ENCODE measurements at places on chromosomes 7 and 10.
A peak's percentile ranks its signal among the peaks of the same experiment; 100 is the strongest.

DNA sequence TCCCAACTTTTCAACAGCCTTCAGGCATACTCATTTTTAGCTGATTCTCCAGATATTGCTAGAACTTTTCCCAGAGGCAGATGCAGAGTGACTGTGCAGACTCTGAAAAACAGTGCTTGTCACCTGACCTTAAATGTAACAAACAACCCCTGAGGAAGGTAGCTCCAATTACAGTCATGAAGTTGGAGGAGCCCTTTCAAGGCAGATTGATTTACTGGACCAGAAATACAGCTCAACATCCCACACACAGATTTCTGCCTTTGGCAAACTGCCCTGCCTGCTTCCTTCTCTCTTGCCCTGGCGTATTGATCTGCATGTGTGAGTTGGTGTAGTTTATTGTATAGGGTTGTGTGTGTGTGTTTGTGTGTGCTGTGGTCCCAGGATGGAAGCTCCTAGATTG lies 38.5 kb downstream of the PYROXD2 start:
- DNase-seq = no peak

- DNase-seq = no peak
Observed at GRCh38 chr7:127692200-127692599, 40.2 kb downstream of the SND1 start.

DNA sequence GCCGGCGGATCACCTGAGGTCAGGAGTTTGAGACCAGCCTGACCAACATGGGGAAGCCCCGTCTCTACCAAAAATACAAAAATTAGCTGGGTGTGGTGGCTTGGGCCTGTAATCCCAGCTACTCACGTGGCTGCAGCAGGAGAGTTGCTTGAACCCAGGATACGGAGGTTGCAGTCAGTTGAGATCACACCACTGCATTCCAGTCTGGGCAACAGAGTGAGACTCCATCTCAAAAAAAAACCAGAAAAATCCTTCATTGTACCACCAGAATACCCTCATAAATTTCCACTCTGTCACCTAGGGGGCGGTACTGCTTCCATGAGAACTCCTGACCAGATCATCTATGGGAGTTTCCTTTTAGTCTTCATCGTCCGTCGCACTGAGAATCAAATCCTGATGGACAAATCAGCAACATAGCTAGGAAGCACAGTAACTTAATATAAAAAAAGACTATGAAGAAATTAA lies 225.8 kb upstream of the KLF14 start:
- no peak for DNase-seq

DNA sequence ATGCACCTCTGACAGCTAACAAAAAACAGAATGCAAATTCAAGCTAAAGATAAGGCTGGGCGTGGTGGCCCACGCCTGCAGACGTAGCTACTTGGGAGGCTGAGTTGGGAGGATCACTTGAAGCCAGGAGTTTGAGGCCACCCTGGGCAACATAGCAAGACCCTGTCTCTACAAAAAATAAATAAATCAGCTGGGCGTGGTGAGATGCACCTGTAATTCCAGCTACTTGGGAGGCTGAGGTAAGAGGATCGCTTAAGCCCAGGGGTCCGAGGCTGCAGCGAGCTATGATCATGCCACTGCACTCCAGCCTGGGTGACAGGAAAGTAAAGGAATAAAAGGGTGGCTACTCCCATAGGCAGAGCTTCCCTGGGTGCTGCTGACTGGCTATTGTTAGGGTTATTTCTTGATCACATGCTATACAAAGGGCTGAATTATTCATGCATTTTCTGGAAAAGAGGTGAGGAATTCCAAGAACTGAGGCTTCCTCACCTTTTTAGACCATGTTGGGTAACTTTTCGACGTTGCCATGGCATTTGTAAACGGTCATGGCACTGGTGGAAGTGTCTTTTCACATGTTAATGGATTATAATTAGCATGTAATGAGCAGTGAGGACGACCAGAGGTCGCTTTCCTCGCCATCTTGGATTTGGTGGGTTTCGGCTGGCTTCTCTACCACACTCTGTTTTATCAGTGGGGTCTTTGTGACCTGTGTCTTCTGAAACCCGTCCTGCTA lies 6.9 kb upstream of the PSMG3 start:
- no peak for DNase-seq

- DNase-seq = no peak
Observed at GRCh38 chr7:45979275-45980180, 58.5 kb upstream of the IGFBP3 start.

GRCh38 chr10:71218046-71218650 lies 5.8 kb downstream of the UNC5B start:
- no peak for DNase-seq

GRCh38 chr10:121695731-121696464 lies 97.7 kb upstream of the FGFR2 start:
- DNase-seq = no peak

DNA sequence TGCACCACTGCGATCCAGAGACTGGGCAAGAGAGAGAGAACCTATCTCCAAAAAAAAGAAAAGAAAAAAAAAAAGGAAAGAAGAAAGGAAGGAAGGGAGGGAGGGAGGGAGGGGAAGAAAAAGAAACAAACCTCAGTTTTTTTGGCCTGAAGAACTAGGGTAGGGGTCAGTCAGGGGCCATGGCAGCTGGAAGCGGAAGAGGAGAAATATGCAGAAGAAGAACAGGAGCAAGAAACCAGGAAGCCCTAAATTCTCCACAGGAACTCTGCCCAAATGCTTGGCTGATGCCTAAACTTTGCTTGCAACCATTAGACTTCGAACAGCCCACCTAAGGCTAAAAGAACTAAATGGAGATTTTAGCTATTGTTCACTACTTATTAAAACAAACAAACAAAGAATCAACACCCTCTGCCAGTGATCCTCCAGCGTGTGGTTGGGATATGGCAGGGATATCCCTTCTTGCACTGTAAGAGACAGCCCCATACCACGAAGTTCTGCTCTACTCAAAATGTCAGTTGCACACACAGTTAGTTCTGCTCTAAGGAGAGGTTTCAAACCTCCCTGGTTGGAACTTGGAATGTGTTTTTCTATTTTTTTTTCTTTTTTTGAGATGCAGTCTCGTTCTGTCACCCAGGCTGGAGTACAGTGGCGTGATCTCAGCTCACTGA lies 139.5 kb downstream of the FAM107B start:
- DNase-seq = no peak

DNA sequence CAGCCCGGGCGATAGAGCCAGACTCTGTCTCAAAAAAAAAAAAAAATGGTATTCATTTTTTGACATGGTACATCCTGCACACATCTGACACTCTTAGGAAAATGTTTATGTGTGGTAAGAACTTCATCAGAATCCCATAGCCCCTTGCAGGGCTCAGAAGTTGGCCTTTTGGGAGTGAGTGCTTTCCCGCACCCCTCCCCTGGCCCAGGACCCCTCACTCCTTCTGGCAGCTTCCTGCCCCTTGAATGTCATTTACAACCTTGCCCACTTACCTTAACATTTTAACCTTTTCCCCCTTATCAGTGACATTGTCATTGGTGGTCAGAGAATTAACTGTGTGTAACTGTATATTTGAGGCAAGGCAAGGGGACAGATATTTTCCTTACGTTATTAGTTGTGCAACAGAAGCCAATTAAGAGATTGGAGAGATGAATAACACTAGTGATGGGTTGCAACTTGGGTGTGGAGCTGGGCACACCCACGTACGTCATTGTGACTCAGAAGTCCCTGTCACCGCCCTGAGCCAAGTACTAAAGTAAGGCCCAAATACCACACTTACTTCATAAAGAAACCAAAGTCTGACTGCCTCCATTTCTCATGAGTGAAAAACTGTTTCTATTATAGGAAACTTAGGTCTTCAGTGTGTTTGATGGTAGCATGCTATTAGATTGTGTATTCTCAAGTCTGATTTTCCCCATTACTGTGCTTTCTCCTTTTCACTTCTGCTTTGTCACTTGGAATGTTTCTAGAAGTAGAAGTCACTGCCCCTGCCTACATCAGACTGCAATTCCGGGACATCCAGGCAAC lies 31.6 kb downstream of the OGDH start:
- peak; percentile 56 for DNase-seq

- DNase-seq = no peak
Observed at GRCh38 chr10:122221958-122222357, 49.1 kb upstream of the BTBD16 start.

DNA sequence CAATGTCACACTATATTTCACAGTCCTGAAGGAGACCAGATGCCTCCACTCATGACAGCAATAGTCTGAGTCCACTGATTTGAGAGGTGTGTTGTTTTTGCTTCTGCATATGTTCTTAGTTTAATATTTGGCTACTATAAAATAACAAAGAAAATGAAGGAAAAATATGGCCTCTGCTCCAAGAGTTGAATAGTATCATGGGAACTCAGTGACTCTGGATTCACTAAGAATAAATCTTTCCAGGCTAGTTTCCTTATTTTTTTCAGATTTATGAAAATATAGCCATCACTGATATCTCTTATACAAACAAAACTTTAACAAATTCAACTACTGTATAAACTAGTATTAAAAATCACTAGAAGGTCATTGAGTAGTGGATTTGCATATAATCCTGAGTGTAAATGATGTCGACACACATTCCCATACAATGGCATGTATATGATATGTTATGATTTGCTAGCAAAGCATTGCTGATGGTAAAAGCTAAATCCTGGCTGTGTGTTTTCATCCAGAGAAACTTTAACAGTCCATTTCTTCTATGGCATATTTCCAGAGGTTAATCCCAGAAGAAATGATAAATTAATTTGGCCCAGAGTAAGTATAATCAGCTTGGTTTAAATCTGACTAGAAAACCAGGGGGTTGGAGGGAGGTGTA lies 66.0 kb upstream of the VIPR2 start:
- DNase-seq = no peak

DNA sequence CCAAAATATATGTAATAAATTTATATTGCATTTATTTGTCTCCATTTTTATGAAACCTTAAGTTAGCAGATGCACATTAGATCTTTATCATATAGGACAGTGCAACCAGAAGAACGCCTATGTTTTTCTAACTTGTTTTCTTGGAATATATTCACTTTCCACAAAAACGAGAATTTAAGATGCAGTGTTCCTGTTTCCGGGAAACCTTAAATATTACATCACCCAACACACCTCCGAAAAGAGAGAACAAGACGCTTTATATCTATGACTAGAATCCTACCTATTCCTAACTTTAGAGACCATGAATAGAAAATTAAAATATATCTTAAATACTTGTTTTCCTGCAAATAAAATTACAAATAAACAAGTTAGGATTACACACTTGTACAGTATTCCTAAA lies 1.9 kb downstream of the EZH2 start:
- DNase-seq = no peak

DNA sequence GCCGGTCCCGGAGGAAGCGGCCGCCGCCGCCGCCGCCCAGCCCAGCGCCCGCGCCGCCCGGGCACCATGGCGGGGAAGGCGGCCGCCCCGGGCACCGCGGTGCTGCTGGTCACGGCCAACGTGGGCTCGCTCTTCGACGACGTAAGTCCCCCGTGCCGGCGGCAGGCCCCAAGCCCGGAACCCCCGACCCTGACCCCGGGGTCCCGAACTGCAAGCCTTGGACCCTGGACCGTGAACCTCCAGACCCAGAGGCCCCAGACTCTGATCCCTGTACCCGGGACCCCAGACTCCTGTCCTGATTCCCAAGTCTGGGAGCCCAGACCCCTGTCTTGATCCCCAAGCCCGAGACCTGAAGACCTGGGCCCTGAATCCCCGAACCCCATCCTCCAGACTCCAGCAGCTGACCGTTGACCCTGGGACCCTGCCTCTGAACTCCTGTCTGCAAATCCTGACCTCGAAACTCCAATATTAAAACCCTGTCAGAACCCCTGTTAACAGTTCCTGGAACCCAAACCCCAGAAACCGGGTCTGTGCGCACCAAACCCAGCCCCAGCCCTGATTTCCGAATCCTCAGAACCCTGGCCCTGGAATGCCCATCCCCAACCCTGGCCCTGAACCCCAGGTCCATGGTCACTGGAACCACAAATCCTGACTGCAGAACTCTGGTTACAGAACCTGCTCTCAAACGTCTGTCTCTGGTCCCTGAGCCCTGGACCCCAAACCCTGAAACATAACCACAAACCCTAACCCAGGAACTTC lies 623 bp downstream of the INPP5A start:
- no peak for DNase-seq

- no peak for DNase-seq
Observed at GRCh38 chr10:98262571-98262970, 5.4 kb downstream of the LOXL4 start.

- no peak for DNase-seq
Observed at GRCh38 chr7:133601617-133602016, 348.7 kb downstream of the EXOC4 start.

DNA sequence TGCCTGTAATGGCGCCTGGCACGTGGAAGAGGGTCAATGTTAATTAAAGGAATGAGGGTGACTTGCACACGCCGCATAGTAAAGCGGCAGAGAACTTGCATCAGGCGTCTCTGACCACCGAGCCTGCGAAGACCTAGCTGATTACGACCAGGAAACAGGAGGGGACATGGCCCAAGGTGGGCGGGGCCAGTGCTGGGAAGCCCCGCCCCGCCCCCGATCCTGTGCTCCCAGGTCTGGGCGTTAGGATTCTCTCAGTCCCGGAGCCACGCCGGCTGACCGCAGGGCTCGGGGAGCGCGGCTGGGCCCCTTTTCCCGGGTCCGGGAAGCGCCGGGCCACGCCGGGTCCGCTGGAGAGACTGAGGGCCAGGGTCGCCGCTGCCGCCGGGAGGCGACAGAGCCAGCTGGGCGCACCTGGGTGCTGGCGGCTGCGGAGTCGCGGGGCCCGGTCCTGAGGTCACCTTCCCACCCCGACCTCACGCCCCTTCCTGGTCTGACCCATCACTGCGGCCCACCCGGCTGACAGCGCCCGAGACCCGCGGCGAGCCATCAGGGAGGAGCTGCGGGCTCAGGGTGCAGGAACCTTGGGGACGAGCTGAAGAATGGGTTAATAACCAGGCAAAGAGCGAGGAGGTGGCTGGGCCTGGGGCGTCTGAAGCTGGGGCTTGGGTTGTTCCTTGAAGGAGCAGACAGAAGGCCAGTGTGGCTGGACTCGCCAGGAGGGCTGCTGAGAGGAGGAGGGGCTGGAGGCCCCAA lies 23.0 kb upstream of the GRID1 start:
- no peak for DNase-seq

DNA sequence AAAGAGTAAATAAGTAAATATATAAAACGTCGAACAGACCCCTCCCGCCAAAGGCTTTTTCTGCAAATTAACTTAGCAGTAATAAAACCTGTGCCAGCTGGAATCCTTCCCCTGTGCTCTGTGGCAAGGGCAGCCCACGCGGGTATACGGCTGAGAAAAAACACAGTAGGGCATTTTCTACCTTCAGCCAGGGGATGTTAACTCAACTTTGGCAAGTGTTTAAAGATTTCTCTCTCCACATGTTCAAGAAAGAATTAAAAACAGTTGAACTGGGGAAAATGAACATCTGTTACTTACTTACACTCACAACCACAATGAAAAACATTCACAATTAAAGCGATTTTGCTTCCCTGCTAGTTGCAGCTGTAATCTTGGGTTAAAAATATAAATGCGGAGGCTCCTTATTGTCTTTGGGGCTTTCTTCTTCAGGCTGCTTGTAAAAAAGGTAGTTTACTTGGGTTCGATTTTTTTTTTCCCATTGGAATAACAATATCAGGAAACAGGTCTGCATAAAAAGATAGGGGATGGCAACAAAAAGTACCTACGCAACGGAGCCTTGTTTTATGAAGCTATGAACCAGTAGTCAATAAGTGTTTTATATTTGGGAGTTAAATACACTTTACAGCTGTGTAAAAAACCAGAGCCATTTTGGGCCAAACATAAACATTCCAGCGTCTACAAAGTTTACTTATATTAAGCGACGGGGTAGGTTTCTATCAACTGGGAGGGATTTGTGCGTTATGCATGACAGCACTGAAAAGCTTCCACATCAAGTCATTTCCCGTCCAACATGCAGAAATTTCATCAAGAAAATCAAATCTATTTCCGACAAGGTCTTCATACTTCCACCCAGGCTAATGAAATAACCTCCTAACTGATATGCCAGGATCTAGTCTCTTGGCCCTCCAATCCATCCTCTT lies 132.7 kb downstream of the TAX1BP1 start:
- no peak for DNase-seq
